ENCODE measurements at places on chromosomes 2 and 18.

DNA sequence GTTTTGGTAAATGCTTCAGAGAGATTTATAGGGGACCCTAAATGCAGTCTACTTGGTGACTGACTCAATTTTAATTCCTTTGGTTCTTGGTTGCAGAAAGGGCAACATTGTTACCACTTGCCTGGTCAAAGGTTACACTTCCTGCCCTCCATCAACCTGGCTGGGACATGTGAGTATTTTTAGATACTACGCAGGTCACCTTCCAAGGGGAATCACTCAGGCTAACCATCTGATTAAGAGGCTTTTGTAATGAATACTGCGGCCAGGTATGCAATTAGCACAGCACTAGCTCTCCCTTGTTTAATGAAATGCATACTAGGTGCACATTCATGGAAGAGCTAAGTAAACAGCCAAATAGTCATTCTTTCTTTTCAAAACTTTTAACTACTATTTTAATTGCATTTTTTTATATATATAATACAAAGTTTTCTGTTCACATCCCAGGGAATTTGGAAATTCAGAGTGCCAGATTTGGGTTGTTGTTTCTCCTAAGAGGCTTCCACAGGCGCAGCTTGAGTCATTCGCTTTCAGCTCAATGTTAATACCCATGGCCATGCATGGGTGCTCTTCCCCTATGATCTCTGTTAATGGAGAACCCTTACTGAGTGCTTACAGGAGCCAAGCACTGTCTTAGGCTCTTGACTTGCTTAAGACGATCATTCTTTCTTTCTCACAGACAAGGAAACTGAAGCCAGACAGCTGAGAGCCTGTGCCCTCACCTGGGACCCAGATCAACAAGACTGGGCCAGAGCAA lies 152.2 kb downstream of the MTX2 start:
- no peak for DNase-seq

GRCh38 chr2:217215877-217216276 lies 356.0 kb upstream of the TNP1 start:
- no peak for DNase-seq

GRCh38 chr2:59076079-59076619 lies 835.0 kb upstream of the FANCL start:
- no peak for DNase-seq

- DNase-seq, result no peak
These were observed 848.0 kb upstream of the FAM98A start for GRCh38 chr2:34447097-34447496.

- DNase-seq, result peak; percentile 61
These were observed 62.6 kb downstream of the DNMT3A start for GRCh38 chr2:25279091-25279651.

DNA sequence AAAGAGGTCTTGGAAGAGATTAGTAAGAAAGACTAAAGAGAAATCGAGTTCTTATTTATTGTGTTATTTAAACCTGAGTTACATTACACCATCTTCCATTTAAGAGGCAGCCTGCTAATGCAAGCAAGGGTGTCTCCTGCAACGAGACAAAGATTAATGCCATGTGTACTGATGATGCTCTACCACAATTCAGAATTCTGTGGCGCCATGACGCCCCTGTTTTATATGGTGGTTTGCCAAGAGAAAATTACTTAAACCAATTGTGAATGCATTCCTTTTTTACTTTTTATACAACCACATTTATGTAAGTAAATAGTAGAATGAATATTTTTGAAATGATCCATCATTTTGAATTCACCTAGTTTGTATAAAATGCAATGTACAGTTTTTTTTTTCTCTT lies 356.1 kb upstream of the ZEB2 start:
- DNase-seq, result no peak

GRCh38 chr18:56083523-56084287 lies 495.7 kb upstream of the TCF4 start:
- DNase-seq, result no peak

- DNase-seq, result no peak
These were observed 55.2 kb upstream of the COBLL1 start for GRCh38 chr2:164896634-164897355.

DNA sequence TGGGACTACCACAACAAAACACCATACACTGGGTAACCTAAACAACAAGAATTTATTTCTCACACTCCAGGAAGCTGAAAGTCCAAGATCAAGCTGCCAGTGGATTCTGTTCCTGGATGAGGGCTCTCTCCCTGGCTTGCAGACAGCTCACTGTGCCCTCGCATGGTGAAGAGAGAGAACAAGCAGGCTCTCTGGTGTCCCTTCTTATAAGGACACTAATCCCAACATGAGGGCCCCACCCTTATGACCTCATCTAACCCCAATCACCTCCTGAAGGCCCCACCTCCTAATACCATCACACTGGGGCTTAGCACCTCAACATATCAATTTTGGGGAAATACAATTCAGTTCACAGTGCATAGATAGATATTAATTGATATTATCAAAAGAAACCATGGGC lies 83.5 kb downstream of the BIN1 start:
- DNase-seq, result no peak

DNA sequence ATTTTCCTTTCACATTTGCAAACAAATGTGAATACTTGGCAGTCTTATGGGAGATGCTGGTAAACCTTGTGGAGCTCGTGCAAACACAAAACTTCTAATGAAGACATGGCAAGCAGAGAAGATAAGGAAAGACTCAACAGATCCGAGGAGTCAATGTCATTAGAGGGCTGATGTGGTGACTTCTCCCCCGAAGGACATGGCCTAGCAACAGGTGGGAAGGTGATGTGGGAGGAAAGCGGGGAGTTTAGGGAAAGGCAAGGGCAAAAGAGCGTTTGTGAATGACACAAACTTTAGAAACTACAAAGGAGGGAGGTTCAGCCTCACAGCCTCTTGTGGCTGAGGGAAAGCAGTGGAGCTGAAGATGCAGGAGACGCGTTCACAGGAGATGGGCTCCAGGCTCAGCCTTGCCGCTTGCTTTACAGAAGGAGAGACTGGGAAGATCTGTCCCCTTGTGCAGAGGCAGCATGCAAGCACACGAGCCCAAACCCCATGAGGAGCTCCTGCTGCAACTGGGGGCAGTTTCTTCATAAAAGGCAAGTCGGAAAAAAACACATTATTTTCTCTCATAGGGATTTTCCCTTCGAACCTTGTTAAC lies 86.6 kb downstream of the SOWAHC start:
- DNase-seq, result no peak

All from SIG-M5 (cell line).